ENCODE measurements at places on chromosomes 13 and 19.

DNA sequence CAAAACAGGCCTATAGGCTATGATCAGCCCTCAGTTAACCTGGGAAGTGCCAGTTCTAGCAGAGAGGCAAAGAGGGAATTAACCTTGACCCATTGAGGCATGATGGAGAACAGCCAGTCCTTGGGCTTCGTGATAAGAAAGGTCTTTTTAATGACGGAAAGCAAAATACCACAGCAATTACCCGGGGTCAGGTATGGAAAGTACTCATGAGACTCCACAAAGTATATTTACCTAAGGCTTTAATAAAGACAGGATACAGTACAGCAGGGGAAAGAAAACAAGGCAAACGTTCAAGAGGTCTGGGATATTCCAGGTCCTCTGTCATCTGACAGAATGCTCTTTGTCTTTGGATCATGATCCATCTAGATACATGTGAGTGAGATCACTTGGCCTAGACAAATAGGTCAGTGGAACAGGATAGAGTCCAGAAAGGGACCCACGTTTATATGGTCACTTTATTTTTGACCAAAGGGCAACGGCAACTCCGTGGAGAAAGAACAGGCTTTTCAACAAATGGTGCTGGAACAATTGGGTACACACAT is 52.2 kb downstream of the WDFY2 start:
- no peak for DNase-seq

DNA sequence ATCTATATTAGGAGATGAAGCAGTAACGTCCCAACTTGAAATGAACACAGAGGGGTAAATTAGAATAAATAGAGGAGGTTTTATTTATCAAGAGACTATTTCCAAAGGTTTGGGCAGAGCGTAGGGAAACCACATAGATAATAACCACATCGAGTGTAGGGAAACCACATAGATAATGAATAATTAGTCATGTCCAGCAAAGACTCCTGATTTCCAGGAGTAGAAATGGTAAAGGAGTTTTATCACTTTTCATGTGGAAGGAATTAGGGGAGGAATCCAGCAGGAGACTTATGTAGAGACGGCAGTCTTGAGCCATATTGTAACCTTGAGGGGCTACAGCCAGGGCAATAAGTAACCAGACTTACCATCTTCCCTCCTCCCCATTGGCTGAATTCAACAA is 136.3 kb upstream of the CSNK1A1L start:
- DNase-seq = no peak

GRCh38 chr13:102702965-102703725 is 8.3 kb upstream of the METTL21C start:
- DNase-seq = no peak

- no peak for DNase-seq
These were observed 63.5 kb downstream of the TUBA3C start for GRCh38 chr13:19117913-19118739.

DNA sequence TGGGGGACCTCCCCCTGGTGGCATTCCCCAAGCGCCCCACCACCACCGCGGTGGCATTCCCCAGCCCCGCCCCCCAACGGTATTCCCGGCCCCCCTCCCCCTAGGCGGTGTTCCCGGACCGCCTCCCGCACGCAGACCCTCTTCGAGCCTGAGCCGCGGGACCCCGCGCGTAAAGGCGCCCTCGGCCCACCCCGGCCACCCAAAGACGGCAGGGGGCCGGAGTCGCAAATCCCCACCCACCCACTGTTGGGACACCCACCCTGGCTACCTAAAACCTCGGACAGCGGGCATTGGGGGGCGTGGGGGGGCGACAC is 22.4 kb downstream of the OLFM2 start:
- DNase-seq = no peak

- DNase-seq = no peak
These were observed 4.3 kb downstream of the NDUFS7 start for GRCh38 chr19:1387684-1388636.

DNA sequence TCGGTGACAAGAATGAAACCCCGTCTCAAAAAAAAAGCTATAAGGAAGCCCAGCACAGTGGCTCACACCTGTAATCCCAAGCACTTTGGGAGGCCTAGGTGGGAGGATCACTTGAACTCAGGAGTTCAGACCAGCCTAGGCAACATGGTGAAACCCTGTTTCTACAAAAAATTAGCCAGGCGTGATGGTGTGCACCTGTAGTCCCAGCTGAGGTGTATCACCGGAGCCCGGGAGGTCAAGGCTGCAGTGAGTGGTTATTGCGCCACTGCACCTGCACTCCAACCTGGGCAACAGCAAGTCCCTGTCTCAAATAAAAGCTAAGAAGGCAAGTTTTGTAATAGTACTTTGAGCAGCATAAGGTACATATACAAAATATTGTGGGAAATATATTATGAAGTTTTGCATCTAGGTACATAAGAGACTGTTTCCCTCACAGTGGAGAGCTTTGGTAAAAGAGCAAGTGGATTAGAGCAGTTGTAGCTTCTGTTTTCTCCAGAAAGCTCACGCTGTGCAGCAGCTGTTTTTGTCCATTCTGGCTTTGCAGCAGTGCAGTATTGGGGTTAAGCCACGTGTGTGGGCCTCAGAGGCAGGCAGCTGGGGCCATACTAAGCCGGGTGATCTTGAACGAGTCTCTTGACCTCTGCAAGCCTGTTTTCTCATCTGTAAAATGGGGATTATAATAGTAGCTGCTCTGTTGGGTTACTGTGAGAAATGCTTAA is 35.4 kb downstream of the ARHGAP35 start:
- DNase-seq = no peak

DNA sequence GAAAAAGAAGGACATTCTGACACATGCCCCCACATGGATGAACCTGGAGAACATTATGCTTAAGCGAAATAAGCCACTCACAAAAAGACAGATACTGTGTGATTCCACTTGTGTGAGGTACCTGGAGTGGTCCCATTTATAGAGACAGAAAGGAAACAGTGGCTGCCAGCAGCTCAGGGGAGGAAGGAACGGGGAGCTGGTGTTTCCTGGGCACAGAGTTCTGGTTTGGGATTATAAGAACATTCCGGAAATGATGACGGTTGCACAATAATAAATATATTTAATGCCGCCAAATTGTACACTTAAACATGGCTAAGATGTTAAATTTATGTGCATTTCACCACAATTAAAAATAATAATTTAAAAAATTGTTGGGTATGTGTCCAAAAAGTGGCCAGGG is 33.0 kb downstream of the SERP2 start:
- DNase-seq = no peak

GRCh38 chr13:20191311-20192157 is 1.2 kb downstream of the GJB2 start:
- no peak for DNase-seq

DNA sequence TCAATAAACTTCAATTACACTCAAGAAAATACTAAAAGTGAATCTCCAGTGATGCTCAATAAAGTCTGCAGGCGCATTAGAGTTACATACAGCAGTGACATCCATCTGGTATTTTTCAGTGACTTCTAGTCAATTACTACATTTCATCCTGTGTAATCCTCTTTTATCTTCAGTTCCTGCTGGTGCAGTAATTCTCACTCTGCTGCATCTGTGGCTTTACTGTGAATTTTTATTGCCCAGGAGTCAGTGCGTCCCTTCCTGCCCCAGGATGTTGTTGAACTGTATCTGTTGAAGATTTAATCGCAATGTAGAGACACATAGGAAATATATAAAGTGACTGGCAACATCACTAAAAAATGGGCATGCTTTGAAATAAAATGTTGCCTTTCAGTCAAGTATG is 196.3 kb upstream of the TMTC4 start:
- DNase-seq = no peak
